Psoas muscle (tissue), 8 donors: ENCODE measurements at places on chromosomes 7 and 10. TPM values are rescaled to one million over a fixed set of nuclear protein-coding genes. Genes with fewer than 3 reads are reported as not detected.

Gene STAG3
- total RNA-seq, result 0.25 TPM

Gene CALML3
- not detected for total RNA-seq

Gene ASIC3
- 3.0 TPM for total RNA-seq

Gene GIMAP7
- 11.1 TPM for total RNA-seq

Gene HMX3
- not detected for total RNA-seq

Gene HABP2
- not detected for total RNA-seq

Gene ASZ1
- not detected for total RNA-seq

Gene TACC2
- 439 TPM for total RNA-seq

Gene CALU
- total RNA-seq, result 236 TPM

DNA sequence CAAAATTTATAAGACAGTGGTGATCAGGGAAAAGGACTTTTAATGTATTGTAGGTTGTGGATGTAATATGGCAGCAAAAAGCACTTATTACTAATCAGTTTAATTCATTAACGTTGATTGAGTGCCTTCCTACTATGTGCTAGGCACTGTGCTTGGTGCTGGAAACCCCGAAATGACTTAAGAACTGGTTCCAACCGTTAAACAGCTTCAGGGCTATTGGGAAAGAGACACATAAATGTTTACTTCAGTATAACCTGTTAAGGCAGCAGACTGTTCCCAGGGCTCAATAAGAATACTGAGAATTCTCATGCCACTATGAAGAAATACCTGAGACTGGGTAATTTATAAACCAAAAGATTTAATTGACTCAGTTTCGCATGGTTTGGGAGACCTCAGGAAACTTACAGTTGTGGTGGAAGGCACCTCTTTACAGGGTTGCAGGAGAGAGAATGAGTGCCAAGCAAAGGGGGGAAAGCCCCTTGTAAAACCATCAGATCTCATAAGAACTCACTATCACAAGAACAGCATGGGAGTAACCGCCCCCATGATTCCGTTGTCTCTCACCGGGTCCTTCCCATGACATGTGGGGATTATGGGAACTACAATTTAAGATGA, 1.1 kb upstream of the SLC25A13 start:
- no peak for DNase-seq

- DNase-seq, result no peak
These were observed 541.4 kb downstream of the TCERG1L start for GRCh38 chr10:130770018-130770630.

GRCh38 chr10:83834096-83834495, 305.2 kb upstream of the GHITM start:
- no peak for DNase-seq

DNA sequence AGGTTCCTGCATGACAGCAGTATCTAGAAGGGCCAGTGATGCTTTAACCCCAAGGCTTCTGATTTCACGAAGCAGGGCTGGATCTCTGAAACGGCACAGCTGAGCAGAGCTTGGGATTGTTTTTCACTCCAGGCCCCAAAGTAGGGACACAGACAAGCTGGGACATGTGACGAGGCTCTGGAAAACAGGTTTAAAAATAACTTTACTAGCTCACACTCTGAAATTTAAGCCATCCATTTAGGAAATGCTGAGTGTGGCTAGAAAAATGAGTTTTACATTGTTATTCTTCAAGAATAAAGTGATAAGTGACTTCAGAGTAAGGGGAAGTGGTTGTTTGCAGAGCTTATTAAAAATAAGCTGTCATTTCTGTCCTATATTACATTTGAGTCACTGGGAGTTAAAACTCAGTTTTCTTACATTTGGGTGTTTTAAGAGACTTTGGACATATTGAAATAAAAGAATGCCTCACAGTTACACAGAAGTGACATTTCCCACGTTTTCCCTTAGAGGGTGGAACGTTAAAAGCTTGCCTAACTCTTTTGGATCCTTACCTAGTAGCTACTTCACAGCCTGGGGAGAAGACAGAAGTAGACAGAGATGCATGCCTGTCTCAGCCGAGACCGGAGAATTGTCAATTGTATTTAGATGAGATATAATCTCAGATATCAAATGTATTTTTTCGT, 107.8 kb downstream of the GALNT17 start:
- DNase-seq, result no peak

- no peak for DNase-seq
These were observed 50.9 kb downstream of the ADCY1 start for GRCh38 chr7:45625067-45625466.
